ENCODE measurements at places on chromosomes 1 and 21.

DNA sequence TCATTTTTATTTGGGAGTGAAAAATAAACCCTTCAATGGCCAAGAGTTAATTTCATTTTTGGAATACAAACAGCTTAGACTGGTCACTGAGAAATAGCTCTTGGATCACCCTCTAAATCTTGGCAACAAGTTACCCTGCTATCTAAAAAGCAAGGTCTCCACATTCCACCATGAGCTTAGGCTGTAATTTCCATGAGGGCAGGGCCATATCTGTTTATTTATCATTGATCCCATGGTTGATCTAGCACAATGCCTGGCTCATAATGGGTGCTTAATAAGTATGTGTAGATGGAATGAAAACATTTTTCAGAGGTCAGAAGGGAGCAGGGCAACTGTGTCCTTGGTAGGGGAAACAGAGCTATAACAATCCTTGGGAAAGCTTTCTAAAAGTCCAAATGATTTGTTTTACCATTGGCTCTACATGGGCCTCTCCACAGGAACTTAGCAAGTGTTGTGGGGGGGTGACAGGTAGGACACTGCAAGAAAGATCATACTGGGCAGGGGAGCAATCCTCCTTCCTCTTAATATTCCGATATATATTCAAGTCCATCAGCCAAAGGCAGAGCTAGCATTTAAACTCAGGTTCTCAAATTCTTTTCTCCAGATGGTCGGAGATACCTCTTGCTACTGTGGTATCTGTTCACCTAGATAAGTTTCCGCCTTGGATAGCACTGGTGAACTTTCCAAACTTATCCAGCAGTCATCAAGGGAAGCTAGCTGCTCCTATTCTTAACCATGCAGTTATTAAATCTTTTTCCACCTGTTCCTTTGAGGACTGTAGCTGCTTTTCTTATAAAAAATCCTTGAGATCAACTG lies 53.1 kb upstream of the PTCH2 start:
- DNase-seq, result no peak

DNA sequence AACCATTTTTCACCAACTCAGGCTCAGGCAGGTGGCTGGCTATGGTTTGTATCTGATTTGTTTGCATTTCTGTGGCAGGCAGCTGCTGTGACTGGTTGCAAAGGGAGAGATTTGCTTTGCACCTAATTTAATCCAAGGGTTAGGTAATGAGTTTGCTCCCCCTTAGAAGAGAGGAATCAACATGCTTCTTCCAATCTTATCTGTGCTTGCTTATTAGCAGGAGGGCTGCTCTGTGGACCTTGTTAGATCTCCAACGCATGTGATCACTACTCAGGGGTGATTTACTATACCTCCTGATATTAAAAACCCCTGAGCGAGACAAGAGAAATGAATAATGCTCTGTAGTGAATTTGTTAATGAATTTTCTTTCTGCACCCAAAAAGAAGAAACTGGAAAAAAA lies 20.5 kb downstream of the OLFML3 start:
- no peak for DNase-seq

- DNase-seq, result no peak
These were observed 416.4 kb downstream of the PTBP2 start for GRCh38 chr1:97137862-97138514.

DNA sequence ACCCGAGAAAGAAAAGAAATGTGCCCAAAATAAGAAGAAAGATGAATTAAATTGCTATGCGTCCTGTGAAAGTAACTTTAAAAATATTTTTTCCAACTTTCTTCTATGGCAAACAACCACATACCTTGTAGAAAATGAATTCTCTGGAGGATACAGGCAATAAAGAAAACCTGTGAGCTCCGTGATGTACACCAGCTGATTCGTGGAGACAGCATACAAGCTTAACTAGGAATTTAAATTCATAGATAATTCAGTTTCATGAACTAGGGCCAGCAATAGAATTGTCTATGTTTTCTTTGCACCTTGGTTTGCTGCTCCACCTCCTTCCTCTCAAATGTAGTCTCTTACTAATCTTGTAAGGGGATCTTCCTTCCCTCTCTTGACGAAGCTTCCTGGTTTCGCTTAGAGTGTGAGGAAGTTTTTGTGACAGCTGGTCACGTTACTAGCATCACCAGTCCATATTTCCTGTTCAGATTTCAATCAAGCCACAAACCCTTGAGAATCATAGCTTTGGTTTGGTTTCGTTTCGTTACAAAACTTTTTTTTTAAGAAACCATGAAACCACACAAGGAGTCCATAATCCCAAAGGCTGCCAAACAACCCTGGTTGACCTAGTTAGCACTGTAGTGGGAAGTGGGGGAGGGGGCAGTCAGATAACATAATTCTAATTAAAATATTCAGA lies 35.8 kb downstream of the GREM2 start:
- DNase-seq, result peak; percentile 19

GRCh38 chr1:55214934-55215193 lies 300 bp downstream of the USP24 start:
- DNase-seq, result no peak

GRCh38 chr21:23740463-23740862 lies 1866.8 kb downstream of the MRPL39 start:
- no peak for DNase-seq

DNA sequence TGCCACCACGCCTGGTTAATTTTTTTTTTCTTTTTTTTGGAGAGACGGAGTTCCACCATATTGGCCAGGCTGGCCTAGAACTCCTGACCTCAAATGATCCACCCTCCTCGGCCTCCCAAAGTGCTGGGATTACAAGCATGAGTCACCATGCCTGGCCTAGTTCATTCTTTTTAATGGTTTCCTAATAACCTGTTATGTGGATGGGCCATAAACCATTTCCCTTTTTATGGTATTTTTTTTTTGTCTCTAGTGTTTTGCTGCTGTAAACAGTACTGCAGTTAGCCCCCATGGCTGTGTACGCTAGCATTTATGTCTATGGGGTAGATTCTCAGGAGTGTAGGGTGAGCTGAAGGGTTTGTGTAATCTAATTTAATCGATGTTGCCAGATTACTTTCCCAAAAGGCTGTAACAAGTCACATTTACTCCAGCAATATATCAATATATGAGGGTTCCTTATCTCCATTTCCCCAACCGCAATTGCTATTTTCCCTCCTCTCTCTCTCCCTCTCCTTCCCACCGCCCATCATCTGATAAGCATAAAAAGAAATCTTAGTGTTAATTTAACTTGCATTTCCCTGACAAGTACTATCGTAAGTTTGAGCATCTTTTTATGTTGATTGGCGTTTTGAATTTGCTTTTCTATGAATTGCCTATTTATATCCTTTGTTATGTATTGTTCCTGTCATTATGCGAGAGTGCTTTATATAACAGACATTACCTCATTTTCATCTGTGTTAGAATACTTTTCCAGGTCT lies 28.7 kb downstream of the RCSD1 start:
- no peak for DNase-seq

GRCh38 chr1:24870551-24871195 lies 59.4 kb downstream of the RUNX3 start:
- DNase-seq, result no peak

DNA sequence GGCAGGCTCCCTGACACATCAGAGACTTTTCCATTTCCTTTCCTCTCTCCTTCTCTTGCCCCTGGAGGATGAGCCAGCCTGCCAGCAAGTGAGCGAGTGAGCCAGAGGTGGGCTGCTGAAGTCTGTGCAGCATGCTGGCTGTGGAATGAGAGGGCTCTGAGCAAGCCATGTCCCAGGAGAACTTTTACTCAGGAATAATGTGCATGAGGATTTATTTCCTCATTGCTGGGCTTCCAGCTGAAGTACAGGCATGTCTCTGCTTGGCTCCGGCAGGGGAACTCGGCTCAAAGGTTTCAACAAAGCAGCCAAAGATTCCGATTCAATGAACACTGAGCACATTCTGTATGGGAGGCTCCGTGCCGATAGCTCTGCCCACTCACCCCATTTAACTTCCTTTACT lies 43.7 kb downstream of the UBIAD1 start:
- DNase-seq, result no peak

DNA sequence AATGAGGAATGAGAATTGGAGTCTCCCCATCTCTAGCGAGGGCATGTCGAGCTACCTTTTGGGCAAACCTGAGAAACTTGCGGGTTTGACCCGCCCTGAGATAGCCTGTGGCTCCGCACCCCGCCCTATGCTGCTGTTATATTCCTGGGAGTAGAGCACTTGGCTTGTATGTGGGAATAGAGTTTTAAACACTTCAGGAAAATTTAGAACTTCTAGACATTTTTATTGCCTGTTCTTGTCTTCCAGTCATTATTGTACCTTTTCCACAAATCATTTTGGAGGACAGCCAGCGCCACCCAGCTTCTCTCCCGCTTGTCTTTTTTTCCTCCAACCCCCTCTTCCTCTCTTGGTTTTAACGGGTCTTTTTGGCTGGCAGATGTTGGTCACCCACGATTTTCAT lies 738 bp downstream of the GNPAT start:
- no peak for DNase-seq

- no peak for DNase-seq
These were observed 5.1 kb downstream of the PARP1 start for GRCh38 chr1:226402739-226403165.

GRCh38 chr1:78370779-78371482 lies 119.8 kb upstream of the PTGFR start:
- no peak for DNase-seq

GRCh38 chr1:67980028-67980427 lies 70.4 kb downstream of the DIRAS3 start:
- no peak for DNase-seq

GRCh38 chr1:24724345-24725208 lies 20.7 kb upstream of the CLIC4 start:
- no peak for DNase-seq

DNA sequence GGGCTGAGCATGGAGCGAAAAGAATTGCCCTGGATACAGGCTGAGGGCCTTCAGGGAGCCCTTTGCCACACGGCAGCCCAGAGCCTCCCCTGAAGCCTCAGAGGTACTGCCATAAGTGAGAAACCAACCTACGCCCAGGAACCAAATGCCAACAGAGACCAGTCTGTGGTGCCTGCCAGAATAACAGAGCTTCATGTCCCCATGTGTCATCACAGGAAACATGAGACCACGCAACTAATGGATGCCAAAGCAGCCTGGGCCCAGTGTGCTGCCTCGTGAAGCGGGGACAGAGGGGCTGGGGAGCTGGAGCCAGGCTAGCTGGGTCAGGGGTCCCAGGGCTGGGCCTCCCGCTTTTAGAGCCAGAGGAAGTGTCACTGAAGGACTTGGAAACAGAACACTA lies 18.7 kb upstream of the STUM start:
- no peak for DNase-seq

DNA sequence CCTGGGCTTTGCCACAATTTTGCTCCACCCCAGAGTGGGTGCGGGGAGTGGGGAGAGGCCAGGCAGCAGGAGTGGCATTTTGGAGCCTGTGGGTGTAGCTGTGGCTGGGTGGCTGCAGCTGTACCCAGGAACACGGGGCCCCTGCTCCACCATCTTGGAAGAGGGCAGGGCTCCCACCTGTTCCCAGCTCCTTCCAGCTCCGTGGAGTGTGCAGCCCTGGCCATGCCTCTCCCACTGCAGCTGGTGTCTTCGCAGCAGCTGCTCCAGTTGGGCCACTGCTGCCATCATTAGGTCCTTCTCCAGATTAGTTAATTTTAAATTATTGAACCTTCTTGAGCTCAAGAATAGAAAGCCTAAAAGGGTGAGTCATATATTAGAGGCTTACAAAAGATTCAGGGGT lies 17.6 kb downstream of the FAM20B start:
- no peak for DNase-seq

- DNase-seq, result no peak
These were observed 1554.8 kb downstream of the KCNT2 start for GRCh38 chr1:195053478-195053877.

DNA sequence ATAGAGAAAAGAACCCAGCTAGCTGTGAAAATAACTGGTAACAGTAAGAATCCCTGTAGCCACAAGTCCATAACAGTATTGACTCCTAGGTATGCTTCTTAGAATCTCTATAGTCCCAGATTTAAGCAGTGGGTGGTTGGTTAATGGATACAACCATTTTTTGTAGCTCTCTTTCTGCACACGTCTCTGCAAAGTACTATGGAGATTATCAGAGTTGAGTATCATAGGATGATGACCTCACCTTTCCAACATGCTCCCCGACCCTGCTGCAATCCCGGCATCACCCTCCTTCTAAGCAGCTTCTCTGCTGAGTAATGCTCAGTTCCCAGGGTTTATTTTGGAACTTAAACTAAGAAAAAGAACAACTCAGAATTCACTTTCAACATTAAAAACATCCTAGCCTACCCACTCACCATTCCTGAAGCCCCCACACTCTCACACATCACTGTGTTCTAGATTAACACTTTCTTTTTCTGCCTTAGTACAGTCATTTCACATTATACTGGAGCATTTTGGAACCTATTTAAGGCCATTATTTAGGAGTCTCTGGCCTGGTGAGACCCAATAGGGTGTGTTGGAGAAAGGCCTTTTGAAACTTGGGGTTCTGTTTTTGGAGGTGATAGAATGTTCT lies 2.7 kb downstream of the MLLT11 start:
- no peak for DNase-seq

GRCh38 chr21:42337830-42338728 lies 12.7 kb downstream of the TFF2 start:
- peak; percentile 81 for DNase-seq

GRCh38 chr1:109787845-109788601 lies 24.3 kb upstream of the EPS8L3 start:
- peak; percentile 38 for DNase-seq

GRCh38 chr1:156590326-156591180 lies 1.0 kb upstream of the NAXE start:
- no peak for DNase-seq

- no peak for DNase-seq
These were observed 253.3 kb downstream of the FAM72C start for GRCh38 chr1:143718524-143718923.

DNA sequence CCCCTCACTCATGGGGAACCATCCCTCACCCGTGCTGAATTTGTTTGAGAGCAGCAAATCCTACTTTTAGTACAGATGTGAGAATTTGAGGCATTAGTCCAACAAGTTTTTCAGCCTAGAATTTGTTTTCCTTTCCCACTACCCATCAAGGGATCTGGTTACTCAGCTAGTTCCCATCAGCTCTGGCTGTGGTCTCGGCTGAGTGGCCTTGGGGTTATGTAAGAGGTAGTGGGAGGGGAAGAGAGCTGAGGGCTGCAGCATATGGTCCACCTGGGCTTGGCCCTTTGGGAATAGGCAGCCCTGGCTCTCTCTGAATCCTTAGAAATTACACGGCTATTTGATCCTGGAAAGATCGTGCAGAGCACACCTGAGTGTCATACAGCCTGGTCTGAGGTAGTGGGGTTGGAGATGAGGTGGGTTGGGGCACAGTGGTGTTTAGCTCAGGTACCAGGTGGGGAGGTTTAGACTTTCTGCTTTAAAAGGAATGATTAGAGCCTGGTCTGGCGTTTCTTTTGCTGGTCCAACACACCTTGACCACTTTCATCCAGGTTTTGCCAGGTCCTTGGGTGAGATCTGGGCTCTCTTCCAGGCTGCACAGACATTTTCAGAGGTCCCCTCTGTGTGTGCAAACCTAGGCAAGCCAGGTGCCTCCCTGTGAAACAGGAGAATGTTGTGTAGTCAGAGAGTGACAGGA lies 4.2 kb downstream of the GSTM4 start:
- DNase-seq, result no peak

Data from CD4-positive, alpha-beta T cell treated with Interleukin-15 for 1 hour (primary cell).